Putamen (tissue), 1 donor: ENCODE measurements at places on chromosomes 16 and 17.

DNA sequence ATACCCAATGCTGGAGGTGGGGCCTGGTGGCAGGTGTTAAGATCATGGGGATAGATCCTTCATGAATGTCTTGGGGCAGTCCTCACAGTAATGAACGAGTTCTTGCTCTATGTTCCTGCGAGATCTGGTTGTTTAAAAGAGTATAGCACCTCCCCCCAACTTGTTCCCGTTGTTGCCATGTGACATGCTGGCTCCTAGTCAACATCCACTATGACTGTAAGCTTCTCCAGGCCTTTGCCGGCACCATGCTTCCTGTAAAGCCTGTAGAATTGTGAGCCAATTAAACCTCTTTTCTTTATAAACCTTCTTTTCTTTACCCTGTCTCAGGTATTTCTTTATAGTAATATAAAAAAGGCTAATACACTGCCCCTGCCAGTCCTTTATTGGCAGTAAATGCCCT lies 33.3 kb downstream of the RANBP10 start:
- DNase-seq = no peak

- DNase-seq = peak; percentile 56
Observed at GRCh38 chr17:74862108-74862901, 2.6 kb upstream of the GRIN2C start.

DNA sequence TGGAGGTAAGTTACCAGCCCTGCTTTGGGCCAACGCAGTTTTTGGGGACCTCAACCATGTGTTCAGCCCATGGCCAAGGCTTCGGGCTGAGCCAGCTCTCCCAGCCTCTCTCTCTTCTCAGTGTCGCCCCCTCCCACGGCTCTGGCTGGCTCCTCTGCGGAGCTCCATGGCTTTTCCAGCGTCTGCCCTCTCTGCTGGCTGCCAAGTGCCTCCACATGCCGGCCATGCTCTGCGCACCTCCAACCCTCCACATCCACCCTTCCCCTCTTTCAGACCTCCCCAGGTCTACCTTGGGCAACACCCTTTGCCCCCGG lies 23.2 kb downstream of the COTL1 start:
- DNase-seq = no peak

GRCh38 chr16:26647870-26648269 lies 418.9 kb upstream of the C16orf82 start:
- no peak for DNase-seq

DNA sequence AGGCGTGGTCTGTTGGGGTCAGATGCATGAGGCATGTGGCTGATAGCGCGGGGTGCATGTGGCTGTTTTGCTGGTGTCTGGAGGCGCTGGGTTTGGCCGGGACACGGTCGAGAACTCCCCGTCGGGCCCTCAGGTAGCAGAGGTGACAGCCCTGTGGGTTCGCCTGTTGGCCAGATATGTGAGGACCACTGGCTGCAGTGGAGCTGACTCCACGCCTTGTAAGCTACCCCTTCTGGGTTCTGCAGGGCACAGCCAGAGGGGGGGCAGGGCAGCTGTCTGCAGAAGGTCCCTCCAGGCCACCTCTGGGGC lies 38.5 kb downstream of the SOX8 start:
- peak; percentile 35 for DNase-seq

DNA sequence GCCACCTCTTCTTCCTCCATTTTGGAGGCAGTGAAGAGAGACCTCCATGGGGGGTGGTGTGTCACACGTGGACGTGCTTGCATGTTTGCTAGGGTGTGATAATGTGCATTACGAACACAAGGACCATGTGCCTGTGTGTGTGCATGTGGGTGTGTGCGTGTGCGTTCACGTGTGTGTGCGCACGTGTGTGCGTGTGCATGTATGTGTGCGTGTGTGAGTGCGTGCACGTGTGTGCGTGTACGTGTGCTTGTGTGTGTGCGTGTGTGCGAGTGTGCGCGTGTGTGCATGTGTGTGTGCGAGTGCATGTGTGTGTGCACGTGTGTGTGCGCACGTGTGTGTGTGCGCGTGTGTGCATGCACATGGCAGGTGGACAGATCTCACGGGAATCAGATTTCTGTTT lies 29.5 kb downstream of the RNF213 start:
- DNase-seq = no peak

DNA sequence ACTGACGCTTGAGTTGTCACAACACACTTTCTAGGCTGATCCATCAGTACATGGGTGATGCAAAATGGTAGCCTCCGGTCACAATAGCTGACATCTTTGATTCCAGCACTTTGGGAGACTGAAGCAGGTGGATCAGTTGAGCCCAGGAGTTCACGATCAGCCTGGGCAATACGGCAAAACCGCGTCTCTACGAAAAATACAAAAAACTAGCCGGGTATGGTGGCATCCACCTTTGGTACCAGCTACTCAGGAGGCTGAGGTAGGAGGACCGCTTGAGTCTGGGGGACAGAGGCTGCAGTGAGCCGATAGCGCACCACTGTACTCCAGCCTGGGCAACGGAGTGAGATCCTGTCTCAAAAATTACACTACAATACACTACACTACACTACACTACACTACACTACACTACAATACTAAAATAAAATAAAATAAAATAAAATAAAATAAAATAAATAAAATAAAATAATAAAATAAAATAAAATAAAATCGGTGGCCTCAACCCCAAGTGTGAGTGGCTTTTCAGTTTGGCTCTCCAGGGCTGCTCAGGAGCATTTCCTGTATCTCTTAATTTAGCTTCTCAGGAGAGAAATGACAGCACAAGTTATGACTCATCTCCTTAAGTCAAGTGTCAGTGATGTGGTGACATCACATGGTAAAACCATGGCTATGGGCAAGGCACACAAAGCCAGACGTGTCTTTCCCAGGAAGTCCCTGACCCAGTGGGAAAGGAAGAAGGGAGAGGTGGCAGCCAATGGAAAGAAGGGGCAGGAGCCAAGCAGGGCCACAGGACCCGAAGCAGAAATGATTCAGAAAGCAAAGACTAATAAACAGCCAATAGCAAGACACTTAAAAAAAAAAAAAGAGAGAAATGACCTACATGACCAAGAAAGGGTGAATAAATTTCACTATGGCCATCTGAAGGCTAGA lies 75.3 kb upstream of the TBC1D3K start:
- no peak for DNase-seq

GRCh38 chr16:50699326-50700159 lies 6.1 kb downstream of the NOD2 start:
- DNase-seq = no peak

GRCh38 chr17:64702815-64703214 lies 40.7 kb upstream of the SMURF2 start:
- no peak for DNase-seq

DNA sequence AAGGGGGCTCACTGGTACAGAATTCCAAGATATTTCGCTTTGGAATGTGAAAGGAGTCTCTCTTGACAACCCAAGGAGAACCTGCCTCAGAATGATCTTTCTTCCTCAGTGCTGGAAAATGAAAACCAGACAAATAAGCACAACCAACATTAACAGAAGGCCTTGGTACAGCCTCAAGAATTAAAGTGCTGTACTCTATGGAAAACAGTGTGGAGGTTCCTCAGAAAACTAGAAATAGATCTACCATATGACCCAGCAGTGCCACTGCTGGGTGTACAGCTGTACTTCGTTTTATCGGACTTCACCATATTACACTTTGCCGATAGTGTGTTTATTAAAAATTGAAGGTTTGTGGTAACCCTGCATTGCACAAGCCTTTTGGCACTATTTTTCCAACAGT lies 25.2 kb downstream of the HLF start:
- DNase-seq = no peak

DNA sequence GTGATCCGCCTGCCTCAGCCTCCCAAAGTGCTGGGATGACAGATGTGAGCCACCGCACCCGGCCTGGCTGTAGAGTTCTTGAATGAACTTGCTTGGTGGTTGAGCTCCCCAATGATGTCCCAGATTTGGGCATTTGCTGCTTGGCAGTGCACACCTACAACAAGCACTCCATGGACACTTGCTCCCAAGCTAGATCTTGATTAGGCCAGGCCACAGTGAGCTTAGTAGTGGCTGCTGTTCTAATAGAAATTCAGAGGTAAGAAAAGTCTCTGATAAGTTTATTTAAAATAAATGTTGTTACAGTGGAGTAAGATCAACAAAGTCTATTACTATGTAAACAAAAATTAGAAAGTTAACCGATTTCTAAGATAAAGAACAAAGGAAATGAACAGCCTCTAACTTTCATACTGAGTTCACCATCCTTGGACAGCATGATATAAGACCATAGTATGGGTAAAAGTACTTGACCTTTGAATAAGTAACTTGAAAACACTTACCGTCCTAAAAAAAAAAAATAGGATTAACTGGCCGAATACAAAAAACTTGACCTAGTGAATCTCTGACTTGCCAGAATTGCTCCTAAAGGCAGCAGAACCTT lies 951 bp downstream of the TMED6 start:
- DNase-seq = no peak
